ENCODE measurements at places on chromosomes 11 and 22. TPM values are rescaled to one million over a fixed set of nuclear protein-coding genes. Genes with fewer than 3 reads are reported as not detected.

DNA sequence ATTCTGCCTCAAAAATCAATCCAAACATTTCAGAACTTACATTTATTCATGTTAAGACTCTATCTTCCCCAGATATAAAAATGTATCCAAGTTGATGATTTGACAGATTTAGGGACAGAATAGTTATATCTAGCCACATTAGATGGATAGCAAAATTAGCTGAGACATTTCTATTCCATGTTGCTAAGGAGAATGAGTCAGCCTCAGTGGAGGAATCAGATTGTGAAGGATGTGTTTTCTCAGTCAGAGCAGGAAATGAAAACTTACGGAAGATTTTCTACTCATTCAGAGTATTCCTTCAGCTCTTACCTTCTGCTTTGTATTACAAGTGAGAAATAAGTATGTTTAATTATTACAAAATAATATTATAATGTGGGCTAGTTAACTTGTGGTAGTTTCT, 556.3 kb upstream of the ANO3 start:
- H3K4me3 ChIP-seq = no peak overlapping the region
- no peaks in the 10 kb centered on the region for H3K4me1 ChIP-seq
- no peak overlapping the region for H3K27ac ChIP-seq
- H3K27me3 ChIP-seq = no peaks in the 10 kb centered on the region
- no peak for DNase-seq
- H3K36me3 ChIP-seq = no peaks in the 10 kb centered on the region

- H3K36me3 ChIP-seq = no peaks in the 10 kb centered on the region
- no peak overlapping the region for H3K27ac ChIP-seq
- peaks cover 8% of the 10 kb centered on the region for H3K4me1 ChIP-seq
- peak; percentile 34 for DNase-seq
- H3K27me3 ChIP-seq = no peaks in the 10 kb centered on the region
- H3K4me3 ChIP-seq = no peak overlapping the region
Observed at GRCh38 chr11:119347940-119348605, 1.6 kb upstream of the MFRP start.

DNA sequence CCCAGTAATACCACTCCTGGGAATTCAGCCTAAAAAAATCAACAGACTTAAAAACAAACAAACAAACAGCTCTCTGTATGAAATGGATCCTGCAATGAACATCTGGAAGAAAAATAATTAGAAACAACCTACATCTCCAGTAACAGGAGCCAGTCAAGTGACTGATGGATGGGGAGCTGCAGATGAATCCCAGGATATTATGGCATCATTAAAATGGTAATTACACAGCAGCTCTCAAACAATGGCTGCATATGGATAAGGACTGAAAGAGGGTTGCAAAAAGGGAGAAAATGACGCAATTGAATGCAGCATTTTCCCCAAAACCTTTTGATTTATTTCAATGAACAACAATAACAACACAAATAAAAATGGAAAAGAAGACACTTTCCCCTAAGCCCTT, 4.1 kb downstream of the NPTXR start:
- H3K4me1 ChIP-seq = no peaks in the 10 kb centered on the region
- H3K27ac ChIP-seq = no peak overlapping the region
- DNase-seq = no peak
- H3K4me3 ChIP-seq = no peak overlapping the region
- no peaks in the 10 kb centered on the region for H3K36me3 ChIP-seq
- H3K27me3 ChIP-seq = peaks cover 31% of the 10 kb centered on the region

DNA sequence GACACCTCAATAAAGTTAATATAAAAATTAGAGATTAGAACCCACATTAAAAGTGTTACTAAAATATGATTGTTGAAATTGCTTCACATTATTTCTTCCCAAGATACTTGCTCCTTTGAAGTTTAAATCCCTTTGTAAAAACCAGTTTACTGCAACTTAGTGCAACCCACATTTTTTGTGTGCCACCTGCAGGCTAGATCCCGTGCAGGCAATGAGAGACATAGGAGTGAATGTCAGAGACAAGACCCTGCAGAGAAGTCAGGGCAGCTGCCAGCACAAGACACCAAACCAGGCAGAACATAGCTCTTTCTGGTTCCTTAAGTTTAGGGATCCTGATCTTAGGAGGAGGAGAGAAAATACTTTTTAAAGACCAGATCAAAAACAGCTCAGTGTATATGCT, 142.8 kb upstream of the MTNR1B start:
- H3K27ac ChIP-seq = no peak overlapping the region
- no peaks in the 10 kb centered on the region for H3K36me3 ChIP-seq
- DNase-seq = no peak
- no peaks in the 10 kb centered on the region for H3K4me1 ChIP-seq
- H3K27me3 ChIP-seq = no peaks in the 10 kb centered on the region
- no peak overlapping the region for H3K4me3 ChIP-seq

GRCh38 chr11:84671325-84671999, 955.7 kb downstream of the DLG2 start:
- H3K27ac ChIP-seq = no peak overlapping the region
- H3K4me3 ChIP-seq = no peak overlapping the region
- no peaks in the 10 kb centered on the region for H3K4me1 ChIP-seq
- no peak for DNase-seq

ENTHD1 gene
- total RNA-seq = not detected

Measured in SJCRH30 (cell line).